NCI-H82 (cell line): ENCODE measurements at places on chromosomes 7 and 10.
A peak's percentile ranks its signal among the peaks of the same experiment; 100 is the strongest.

DNA sequence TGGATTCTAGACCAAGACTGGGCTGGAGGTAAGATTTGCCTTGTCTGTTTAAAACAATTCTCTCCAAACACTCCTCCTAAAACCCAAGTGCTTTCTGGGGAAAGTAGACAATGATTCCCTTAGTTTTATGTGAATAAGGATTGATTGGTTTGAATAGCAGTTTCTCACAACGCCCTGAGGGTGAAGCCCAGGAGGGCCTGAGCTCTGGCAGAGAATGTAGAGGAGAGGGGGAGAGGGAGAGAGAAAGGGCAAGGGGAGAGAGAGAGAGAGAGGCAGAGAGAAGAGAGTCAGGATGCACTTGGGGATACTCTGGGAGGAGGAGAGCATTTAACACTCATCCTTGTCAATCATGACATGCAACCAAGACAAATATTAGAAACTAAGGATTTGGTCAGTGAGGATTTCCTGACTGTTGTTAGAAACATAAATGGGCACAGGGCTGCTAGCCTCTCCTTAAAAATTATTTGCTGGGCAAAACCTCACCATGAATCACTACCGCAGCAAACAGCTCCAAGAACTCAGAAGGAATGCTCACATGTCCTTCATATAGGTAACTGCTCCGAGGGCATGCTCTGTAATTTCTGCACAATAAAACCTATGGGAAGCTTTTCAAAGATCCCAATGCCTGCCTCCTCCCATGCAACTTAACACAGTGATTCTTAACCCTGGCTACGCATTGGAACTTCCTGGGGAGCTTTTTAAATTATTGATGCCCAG lies 55.2 kb upstream of the RAPGEF5 start:
- DNase-seq, result peak; percentile 32

DNA sequence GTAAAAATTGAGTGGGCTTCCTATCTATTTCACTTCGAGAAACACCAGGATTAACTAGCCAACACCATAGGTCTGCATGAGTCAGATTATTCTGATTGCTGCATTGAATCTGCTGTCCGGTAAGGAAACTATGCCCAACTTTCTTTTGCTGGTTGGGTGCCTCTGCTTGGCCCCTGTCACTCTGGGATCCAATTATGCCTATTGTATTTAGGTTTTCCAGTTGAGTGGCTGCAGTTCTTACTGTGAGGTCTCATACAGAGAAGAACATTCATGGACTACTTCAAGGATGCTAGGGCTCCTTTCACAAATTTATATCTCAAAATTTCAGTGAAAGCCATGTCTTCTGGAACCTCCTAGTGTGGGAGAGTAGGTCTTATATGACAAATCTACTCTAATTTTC lies 215.1 kb upstream of the SORCS1 start:
- no peak for DNase-seq

DNA sequence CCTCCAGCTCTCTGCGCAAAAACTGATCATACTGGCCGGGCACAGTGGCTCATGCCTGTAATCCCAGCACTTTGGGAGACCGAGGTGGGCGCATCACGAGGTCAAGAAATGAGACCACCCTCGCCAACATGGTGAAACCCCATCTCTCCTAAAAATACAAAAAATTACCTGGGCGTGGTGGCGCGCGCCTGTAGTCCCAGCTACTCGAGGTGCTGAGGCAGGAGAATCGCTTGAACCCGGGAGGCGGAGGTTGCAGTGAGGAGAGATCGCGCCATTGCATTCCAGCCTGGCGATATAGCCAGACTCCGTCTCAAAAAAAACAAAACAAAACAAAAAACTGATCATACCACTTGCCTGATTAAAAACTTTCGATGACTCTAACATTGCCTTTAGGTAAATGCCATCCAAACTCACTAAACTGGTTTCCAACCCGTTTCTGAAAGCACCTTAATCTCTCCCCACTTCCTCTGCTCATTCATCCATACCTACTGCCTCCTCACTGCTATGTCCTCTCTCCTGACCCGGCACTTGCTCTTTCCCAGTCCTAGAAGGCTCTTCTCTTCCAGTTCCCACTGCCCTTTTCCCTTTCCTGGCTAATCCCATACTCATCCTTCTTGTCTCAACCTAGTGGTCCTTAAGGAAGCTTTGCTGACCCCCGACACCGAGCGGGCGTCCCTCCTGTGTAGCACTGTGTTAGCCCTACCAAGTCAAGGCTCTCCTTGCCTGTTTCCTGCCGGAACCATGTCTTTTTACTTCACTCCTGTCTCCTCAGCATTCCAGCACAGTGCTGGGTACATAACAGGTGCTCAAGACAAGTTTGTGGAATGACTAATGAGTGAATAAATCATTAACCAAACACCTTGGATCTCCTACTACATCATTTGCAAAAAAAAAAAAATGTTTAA lies 686 bp upstream of the MIOS start:
- peak; percentile 63 for DNase-seq

GRCh38 chr7:64849250-64849923 lies 53.7 kb upstream of the ZNF273 start:
- DNase-seq, result peak; percentile 65

- DNase-seq, result peak; percentile 4
Measured at GRCh38 chr7:37346761-37347160, 101.9 kb downstream of the ELMO1 start.

DNA sequence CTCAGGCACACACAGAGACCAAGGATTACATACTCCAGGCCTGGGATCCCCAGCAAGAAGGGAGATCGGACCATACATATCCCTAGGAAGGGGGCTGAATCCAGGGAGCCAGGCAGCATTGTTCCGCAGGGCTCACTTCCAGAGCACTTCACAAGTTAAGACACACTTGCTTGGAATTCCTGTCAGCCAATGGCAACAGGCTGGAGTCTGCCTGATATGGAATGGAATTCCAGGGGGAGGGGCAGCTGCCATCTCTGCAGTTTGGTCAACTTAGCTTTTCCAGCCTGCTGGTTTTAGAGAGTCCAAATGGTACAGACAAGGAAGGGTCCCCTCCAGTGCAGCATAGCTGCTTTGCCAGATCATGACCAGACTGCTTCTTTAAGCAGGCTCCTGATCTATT lies 290.0 kb upstream of the GLI3 start:
- DNase-seq, result no peak

GRCh38 chr10:61941202-61941681 lies 39.7 kb downstream of the ARID5B start:
- no peak for DNase-seq

- DNase-seq, result no peak
Measured at GRCh38 chr7:73799282-73800141, 29.4 kb upstream of the CLDN3 start.

- DNase-seq, result no peak
Measured at GRCh38 chr7:71612911-71613310, 481.0 kb downstream of the GALNT17 start.

DNA sequence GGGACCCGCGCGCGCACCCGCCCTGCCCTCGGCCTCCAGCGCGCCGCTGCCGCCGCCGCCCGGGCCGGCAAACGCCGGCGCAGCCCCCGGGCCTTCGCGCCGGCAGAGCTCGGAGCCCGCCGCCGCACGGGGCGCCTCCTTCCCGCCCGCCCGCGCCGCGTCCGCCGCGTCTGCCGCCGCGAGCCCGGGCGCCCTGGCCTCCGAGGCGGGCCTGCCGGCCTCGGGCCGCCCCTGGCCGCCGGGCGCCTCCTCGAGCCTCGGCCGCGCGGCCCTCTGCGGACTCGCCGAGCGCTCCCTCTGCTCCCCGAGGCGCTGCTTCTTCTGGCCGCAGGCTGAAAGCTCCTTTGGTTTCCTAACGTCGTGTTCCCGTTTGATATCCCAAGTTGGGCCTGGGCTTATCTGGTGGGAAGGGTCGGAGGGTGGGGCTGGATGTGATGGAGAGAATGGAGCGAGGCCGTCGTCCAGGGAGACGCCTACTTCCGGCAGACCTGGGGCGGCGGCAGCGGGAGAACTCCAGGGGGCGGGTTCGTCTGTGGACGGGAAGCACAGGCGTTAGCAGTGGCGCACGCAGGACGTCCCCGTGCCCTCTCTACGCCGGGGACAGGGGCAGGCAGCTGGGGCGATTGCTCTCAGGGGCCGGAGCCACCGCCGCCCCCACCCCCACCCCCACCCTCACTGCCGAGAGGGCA lies 221.0 kb downstream of the PHTF2 start:
- DNase-seq, result peak; percentile 95

DNA sequence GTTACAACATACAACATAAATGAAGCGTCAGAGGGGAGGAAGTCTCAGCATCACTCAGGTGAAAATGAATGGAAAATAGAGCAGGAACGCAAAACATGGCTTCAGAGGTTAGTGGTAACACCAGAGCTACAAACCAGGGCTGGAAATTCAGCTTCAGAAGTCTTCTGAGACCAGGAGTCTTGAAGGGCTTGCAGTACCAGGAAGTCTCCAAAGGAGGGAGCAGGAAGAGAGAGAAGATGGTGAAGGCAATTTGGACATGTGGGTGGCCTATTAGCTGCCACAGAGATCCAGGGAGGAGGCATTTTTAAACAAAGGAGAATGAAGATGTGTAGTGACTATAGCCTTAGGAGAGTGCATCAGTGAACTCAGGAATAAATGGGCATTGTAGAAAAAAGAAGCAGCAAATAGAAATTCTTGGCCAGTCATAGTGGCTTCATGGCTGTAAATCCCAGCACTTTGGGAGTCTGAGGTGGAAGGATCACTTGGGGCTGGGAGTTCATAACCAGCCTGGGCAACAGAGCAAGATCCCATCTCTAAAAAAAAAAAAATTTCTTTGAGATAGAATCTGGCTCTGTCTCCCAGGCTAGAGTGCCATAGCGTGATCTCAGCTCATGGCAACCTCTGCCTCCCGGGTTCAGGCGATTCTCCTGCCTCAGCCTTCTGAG lies 9.3 kb upstream of the TET1 start:
- DNase-seq, result peak; percentile 86
